ENCODE measurements at places on chromosomes 2 and 18.

GRCh38 chr2:108626995-108627394 lies 92.3 kb upstream of the RANBP2 start:
- no peak for DNase-seq

- no peak for DNase-seq
Observed at GRCh38 chr2:102455061-102455670, 17.9 kb upstream of the SLC9A4 start.

- DNase-seq, result no peak
Observed at GRCh38 chr2:59342166-59342565, 1101.0 kb upstream of the FANCL start.

DNA sequence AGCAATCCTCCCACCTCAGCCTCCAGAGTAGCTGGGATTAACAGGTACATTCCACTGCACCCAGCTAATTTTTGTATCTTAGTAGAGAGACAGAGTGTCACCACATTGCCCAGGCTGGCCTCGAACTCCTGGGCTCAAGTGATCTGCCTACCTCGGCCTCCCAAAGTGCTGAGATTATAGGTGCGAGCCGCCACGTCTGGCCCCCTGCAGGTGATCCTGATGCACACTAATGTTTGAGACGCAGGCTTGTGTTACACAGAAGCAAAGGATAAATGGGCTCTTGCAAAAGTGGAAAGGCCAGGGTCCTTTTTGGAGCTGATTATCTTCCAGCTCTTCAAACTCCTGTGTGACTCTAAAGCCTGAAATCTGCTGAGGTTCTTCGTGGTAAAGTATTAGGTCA lies 84.2 kb downstream of the TGFA start:
- DNase-seq, result no peak

Measured in stimulated activated CD8-positive, alpha-beta memory T cell treated with anti-CD3 and anti-CD28 coated beads, Interleukin-4, amount 100 ng/mL, for 1 hour (primary cell).